Prostate gland (tissue), 2 donors: ENCODE measurements at places on chromosomes 7 and 10. TPM values are rescaled to one million over a fixed set of nuclear protein-coding genes. Genes with fewer than 3 reads are reported as not detected.

DNA sequence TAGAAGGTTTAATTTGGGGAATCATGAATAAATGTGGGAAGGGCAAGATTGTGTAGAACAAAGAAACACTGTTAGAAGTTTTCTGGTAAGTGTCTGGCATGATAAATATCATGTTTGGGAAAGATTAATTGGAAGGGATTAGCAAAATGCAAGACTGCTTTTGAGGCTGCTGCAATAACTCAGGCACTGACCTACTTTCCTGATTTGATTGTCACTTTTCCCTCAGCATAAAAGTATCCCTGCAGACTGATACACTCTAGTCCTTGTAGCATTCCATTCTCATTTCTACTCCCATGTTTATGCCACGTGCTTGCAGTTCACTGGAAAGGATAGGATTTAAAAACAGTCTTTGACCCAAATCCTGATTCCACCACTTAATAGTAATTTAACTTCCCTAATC, 303.3 kb upstream of the SEMA3A start:
- no peak for DNase-seq
- no peak overlapping the region for H3K4me3 ChIP-seq
- H3K27me3 ChIP-seq, result no peaks in the 10 kb centered on the region
- no peaks in the 10 kb centered on the region for H3K4me1 ChIP-seq

The AMPH gene
- total RNA-seq, result not detected

- H3K4me1 ChIP-seq, result no peaks in the 10 kb centered on the region
- H3K36me3 ChIP-seq, result no peaks in the 10 kb centered on the region
- no peak overlapping the region for H3K4me3 ChIP-seq
- H3K27me3 ChIP-seq, result no peaks in the 10 kb centered on the region
These were observed 524.4 kb downstream of the SUGCT start for GRCh38 chr7:40659231-40659630.

The ARHGAP22 gene
- 8.6 TPM for total RNA-seq

DNA sequence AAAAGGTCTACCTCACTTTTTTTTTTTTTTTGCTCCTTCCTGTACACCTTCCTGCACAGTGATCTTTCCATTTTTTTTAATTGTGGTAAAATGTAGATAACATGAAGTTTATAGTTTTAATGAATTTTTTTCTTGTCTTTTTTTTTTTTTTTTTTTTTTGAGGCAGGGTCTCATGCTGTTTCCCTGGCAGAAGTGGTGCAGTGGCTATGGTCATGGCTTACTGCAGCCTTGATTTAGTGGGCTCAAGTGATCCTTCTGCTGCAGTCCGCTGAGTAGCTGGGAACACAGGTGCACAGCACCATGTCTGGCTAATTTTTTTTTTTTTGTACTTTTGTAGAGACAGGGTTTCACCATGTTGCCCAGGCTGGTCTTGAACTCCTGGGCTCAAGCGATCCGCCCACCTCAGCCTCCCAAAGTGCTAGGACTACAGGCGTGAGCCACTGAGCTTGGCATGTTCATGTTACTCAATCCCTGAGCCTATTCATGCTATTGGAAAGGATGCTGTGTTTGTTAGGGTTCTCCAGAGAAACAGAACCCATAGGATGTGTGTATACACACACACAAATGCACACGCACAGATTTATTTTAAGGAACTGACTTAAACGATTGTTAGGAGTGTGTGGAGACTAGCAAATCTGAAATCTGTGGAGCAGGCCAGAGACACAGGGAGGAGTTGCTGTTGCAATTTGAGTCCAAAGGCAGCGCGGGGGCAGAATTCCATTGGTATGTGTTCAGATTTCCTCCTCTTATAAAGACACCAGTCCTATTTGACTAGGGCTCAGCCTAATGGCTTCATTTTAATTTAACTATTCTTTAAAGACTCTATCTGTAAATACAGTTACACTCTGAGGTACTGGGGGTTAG, 29.1 kb downstream of the GALNT11 start:
- no peak overlapping the region for H3K4me3 ChIP-seq
- H3K4me1 ChIP-seq, result no peaks in the 10 kb centered on the region
- H3K27ac ChIP-seq, result no peak overlapping the region
- H3K27me3 ChIP-seq, result no peaks in the 10 kb centered on the region
- H3K36me3 ChIP-seq, result no peaks in the 10 kb centered on the region

DNA sequence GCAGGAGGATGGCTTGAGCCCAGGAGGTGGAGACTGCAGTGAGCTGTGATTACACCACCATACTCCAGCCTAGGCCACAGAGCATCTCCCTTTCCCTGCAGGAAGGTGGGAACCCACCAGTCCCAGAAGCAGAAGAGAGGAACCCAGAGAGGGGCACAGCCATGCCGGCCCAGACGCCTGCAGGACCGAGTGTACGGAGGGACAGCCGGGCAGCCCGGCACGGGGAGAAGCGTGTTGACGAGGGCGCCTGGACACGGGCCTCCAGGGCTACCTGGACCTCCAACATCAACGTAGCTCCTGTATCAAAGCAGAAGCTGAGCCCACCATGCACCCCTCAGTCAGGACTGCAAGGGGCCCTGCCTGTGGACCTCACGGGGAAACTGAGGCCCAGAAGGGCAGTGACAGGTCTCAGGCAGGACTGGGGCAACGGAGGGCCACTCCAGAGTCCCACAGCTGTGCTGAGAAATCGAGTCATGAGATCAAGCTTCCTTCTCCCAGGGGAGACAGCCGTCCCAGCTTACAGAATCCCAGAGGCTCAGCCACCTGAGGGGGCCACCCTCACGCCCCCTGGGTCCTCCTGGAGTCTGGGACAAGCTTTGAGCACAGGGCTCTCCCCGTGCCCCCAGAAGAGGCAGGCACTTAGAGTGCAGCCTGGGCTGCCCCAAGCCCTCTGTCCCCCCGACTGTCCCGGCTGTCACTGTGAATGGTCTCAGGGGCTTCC, 43.1 kb downstream of the TNRC18 start:
- H3K27me3 ChIP-seq, result no peaks in the 10 kb centered on the region
- no peak overlapping the region for H3K27ac ChIP-seq
- H3K4me1 ChIP-seq, result peaks cover 24% of the 10 kb centered on the region

GRCh38 chr10:132885451-132886210, 56.7 kb downstream of the CFAP46 start:
- no peak overlapping the region for H3K27ac ChIP-seq
- DNase-seq, result no peak
- H3K4me3 ChIP-seq, result no peak overlapping the region
- no peaks in the 10 kb centered on the region for H3K4me1 ChIP-seq
- no peaks in the 10 kb centered on the region for H3K36me3 ChIP-seq

DNA sequence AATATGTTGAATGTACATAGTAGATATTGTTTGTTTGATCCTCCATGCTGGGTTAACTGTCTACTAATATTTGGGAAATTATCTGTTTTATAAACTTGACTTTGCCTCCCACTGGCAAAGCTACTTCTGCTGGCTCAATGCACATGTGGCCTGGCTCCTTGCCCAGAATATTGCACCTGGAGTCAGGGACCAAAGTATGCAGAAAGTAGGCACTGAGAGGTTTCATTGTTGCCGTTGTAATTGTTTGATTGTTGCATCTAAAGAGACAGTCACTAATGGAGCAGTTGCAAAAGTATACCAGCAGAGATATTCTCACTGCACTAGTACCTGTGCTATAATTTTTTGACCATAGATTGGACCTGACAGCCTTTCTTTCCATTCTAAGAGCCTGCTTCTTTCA, 137.8 kb upstream of the CNTNAP2 start:
- H3K27ac ChIP-seq, result no peak overlapping the region
- no peaks in the 10 kb centered on the region for H3K27me3 ChIP-seq
- H3K4me1 ChIP-seq, result no peaks in the 10 kb centered on the region
- no peak overlapping the region for H3K4me3 ChIP-seq
- DNase-seq, result no peak

The CREB5 gene
- total RNA-seq, result 3.4 TPM

The VSTM4 gene
- total RNA-seq, result 6.9 TPM

The FKBP6 gene
- 16.5 TPM for total RNA-seq

DNA sequence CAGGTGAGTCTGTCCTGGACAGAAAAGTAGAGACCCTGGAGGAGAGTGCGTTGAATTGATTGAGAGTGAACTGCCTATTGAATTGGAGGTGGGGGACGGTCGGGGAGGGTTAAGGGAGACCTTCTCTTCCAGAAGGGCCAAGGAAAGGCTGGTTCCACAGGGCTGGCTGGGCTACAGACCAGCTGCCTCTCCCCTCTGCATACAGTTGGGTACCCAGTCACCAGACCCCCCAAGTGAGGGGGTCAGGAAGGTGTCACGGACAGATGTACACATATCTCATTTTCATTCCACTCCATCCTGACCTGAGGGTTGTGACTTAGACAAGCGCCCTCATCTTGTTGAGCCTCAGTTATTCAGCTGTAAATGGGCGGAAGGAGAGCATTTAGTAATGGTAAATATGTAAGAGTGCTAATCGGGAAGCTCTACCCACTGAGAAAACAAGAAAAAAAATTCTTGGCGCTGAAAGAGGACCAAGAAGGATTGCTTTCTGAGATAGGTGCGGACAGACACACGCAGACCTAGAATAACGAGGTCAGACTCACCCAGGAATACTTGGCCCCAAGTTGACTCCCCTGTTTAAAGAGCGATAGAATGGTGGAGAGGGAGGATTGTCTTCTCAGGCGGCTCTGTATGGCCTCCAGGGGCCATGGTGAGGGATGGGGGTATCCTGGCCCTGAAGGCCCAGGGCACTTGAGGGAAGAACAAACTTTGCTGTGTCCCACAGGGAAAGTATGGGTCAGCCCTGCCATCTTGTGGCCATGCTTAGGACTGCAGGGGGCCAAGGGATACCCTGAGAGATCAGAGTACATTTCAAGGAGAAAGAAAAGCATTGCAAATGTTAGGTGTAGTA, 7.2 kb upstream of the MBL2 start:
- no peak for DNase-seq
- H3K27ac ChIP-seq, result no peak overlapping the region
- H3K27me3 ChIP-seq, result no peaks in the 10 kb centered on the region
- no peak overlapping the region for H3K4me3 ChIP-seq

DNA sequence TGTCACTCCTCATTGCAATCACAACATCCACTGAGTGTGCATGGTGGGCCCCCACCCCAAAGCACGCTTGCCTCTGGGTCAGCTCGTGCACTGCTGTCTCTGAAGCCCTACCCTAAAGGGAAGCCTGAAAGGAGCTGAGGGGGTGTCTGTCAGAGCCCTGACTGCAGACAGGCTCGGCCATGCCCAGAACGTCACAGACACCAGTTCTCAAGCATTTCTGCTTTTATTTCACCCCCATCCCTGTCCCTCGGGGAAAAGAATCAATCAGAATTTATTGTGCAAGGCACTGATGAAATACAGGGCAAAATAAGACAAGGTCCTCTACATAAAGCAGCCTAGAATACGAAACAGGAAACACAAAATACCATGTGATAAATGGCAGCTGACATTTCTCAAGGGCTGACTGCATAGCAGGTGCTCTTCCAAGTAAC, 231.8 kb downstream of the WDR37 start:
- no peaks in the 10 kb centered on the region for H3K27me3 ChIP-seq
- H3K36me3 ChIP-seq, result no peaks in the 10 kb centered on the region
- no peak overlapping the region for H3K27ac ChIP-seq
- no peaks in the 10 kb centered on the region for H3K4me1 ChIP-seq

The SFTPA1 gene
- total RNA-seq, result not detected

GRCh38 chr10:8544057-8544380, 489.5 kb downstream of the GATA3 start:
- no peaks in the 10 kb centered on the region for H3K27me3 ChIP-seq
- H3K4me3 ChIP-seq, result no peak overlapping the region
- no peaks in the 10 kb centered on the region for H3K4me1 ChIP-seq

GRCh38 chr7:19871102-19871501, 97.7 kb upstream of the TMEM196 start:
- no peak for DNase-seq
- no peaks in the 10 kb centered on the region for H3K36me3 ChIP-seq
- H3K4me1 ChIP-seq, result no peaks in the 10 kb centered on the region
- H3K27ac ChIP-seq, result no peak overlapping the region
- no peaks in the 10 kb centered on the region for H3K27me3 ChIP-seq

The FBXL13 gene
- 2.6 TPM for total RNA-seq

The TMEM273 gene
- total RNA-seq, result 1.1 TPM

- DNase-seq, result no peak
- no peaks in the 10 kb centered on the region for H3K36me3 ChIP-seq
- H3K4me3 ChIP-seq, result no peak overlapping the region
- H3K4me1 ChIP-seq, result no peaks in the 10 kb centered on the region
- no peak overlapping the region for H3K27ac ChIP-seq
These were observed 23.1 kb downstream of the MDFIC start for GRCh38 chr7:114944745-114945625.

The STEAP1B gene
- not detected for total RNA-seq

- H3K27ac ChIP-seq, result no peak overlapping the region
- H3K4me1 ChIP-seq, result no peaks in the 10 kb centered on the region
- H3K36me3 ChIP-seq, result no peaks in the 10 kb centered on the region
- no peak overlapping the region for H3K4me3 ChIP-seq
- no peaks in the 10 kb centered on the region for H3K27me3 ChIP-seq
These were observed 57.3 kb downstream of the HHEX start for GRCh38 chr10:92747066-92747465.

GRCh38 chr7:152556013-152556755, 119.8 kb downstream of the XRCC2 start:
- no peaks in the 10 kb centered on the region for H3K27me3 ChIP-seq
- H3K27ac ChIP-seq, result no peak overlapping the region
- DNase-seq, result no peak
- H3K36me3 ChIP-seq, result no peaks in the 10 kb centered on the region
- H3K4me3 ChIP-seq, result no peak overlapping the region
- no peaks in the 10 kb centered on the region for H3K4me1 ChIP-seq

GRCh38 chr7:150351587-150352194, 10.3 kb upstream of the RARRES2 start:
- no peaks in the 10 kb centered on the region for H3K27me3 ChIP-seq
- DNase-seq, result no peak
- no peak overlapping the region for H3K27ac ChIP-seq
- no peaks in the 10 kb centered on the region for H3K4me1 ChIP-seq
- H3K4me3 ChIP-seq, result no peak overlapping the region

GRCh38 chr10:104323760-104324201, 14.5 kb downstream of the ITPRIP start:
- no peaks in the 10 kb centered on the region for H3K27me3 ChIP-seq
- H3K27ac ChIP-seq, result peak overlapping the region; percentile 67

DNA sequence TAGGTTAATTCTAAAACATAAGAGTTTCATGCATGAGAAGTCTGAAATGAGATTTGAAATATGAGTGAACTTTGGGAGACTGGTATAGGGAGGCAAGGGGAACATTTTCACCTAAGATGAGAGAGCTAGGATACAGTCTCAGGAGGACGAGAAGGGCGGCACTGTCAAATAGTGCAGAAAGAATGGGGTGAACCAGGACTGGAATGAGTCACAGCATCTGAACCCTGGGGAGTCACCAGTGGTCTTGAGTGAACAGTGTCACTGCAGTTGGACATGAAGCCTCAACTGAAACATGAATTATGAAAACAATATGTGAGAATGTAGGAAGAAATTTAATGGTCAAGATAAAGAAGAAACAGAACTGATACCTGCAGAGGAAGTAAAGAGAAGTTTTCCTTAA, 33.8 kb downstream of the GNG11 start:
- no peaks in the 10 kb centered on the region for H3K36me3 ChIP-seq
- no peaks in the 10 kb centered on the region for H3K27me3 ChIP-seq
- H3K27ac ChIP-seq, result no peak overlapping the region
- no peak overlapping the region for H3K4me3 ChIP-seq

The ZP3 gene
- 0.80 TPM for total RNA-seq

GRCh38 chr10:74898201-74898976, 72.0 kb downstream of the KAT6B start:
- H3K4me1 ChIP-seq, result no peaks in the 10 kb centered on the region
- no peak overlapping the region for H3K4me3 ChIP-seq
- no peak overlapping the region for H3K27ac ChIP-seq
- H3K27me3 ChIP-seq, result no peaks in the 10 kb centered on the region
- no peak for DNase-seq
